ENCODE measurements at places on chromosomes 2 and 18.
A peak's percentile ranks its signal among the peaks of the same experiment; 100 is the strongest.

DNA sequence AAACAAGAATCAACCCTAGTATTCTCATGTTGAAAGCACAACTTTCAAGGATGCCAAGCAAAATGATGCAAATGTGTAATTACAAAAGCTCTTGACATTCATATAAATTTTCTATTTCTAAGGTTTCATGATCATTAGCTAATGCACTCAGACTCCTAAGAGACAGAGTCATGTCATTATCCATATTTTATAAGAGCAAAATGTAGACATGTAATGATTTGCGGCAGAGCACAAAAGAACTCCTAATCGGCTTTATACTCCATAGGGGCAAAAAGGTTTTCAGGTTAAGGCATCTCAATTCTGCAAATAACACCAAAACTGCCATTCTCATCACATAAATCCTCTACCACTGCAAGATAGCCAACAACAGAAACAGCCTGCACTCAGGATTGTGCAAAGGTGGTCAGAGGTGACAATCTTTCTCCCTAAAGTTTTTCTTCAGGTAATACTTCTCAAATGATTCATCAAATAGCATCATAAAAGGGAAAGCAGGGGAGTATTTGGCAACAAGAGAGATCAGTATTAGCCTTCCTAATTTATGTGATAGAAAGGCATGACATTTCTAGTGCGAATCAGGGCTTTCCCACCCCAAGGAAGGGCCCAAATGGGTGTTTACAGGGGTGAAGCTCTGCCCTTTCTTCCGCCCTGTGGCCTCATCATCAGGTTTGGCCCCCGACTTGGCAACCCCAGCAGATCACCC lies 64.7 kb downstream of the STK39 start:
- DNase-seq = no peak

DNA sequence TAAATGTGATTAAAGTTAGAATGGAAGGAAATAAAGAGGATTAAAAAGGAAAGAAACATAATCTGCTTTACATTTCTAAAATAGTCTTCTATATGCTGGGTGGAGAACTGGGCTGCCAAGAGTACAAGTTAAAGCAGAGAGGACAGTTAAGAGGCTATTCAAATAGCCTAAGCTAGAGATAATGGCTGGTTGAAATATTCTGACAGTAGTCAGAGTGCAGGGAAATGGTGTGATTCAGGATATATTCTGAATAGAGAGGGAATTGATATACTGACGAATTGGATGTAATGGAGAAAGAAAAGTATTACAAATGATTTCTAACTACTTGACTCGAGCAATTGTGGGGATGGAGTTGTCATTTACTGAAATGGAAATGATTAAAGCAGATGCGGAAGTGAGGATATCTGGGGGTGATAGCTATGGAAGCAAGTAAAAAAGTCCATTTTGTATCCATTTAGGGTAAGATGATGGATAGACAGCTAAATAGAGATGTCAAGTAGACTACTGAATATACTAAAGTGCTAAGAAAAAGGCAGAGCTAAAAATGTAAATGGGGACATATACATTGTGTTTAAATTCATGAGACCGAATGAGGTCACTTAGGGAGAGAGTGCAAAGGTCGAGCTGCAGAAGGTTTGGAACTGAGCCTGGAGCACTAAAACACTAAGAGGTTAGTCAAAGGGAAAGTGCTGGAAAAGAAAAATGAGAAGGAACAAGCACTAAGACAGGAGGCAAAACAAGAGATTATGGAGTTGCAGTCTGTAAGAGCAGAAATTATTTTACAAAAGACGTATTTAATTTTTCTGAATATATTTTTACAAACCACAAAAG lies 696.8 kb downstream of the LRRTM4 start:
- no peak for DNase-seq

GRCh38 chr2:207706936-207707860 lies 4.2 kb upstream of the CCNYL1 start:
- DNase-seq = no peak

GRCh38 chr2:204748286-204748685 lies 203.0 kb downstream of the PARD3B start:
- no peak for DNase-seq

DNA sequence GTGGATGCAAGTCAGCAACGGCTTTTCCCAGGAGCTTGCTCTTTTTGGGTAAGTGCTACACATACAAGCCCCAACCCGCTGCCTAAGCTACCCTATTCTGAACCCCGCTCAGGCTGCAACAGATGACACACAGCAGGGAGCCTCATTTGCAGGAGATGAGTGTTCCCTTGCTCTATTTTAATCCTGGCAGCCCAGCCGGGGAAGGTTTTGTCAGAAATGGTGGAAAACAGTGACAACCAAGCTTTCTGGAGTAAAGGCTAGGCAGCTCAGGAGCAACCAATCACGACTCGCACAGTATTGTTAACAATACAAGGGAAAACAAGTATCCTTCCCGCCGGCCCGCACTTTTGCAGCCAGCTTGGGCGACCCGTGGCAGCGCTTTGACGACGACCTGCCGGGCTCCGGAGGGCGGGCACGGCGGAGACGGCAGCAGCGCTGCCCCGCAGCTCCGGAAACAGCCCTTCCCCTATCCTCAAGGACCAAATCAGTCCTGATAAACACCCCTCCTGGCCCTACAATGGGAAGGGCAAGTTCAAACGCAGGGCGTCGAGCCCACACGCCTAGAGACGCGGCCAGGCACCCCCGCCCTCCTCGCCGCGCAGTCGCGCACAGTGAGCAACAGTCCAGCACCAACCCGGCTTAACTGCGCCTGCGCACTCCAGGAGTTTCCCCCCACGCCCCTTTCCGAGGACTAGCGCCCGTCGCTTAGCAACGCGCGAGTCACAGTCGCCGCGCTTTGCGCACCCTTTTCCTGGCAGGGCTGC lies 74.3 kb upstream of the TSPYL6 start:
- peak; percentile 89 for DNase-seq

GRCh38 chr2:85222792-85223191 lies 89.6 kb downstream of the TCF7L1 start:
- no peak for DNase-seq

GRCh38 chr2:202883987-202884675 lies 12.6 kb upstream of the ICA1L start:
- no peak for DNase-seq

DNA sequence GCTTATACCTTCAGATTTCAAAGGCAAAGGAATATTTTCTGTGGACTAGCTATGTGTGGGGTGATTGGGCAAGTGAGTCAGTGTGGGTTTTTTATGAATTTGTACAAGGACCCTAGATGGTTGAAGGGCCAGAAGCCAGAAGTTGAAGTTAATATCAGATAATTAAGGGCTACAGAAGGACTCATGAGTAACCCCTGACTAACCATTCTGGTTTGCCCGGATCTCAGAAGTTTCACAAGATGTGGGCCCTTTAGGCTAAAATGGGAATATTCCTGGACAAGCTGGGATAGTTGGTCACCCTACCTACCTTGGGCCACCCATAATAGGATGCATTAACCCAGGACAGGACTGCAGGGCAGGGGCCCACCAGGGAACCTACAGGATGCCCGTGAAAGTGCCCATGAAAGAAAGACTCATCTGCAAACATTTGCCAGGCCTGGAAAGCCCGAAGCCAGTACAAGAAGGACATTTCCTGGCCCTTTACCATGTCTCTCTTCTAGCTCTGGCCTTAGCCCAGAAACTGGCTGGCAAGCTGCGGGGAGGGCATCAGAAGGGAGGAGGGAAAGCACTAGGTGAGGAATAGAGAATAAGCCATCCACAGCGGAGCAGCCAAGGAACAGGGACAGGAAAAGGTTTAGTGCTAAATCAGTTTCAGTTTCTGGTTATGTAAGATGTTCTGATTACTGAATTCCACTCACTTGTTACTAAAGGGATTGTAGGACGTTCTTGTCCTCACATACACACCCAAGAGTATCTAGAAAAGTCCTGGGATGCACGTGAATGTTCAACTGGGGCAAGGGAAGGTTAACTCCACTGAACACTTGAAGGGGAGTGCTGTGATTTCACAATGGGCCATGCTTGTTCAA lies 33.6 kb downstream of the GCG start:
- DNase-seq = no peak

DNA sequence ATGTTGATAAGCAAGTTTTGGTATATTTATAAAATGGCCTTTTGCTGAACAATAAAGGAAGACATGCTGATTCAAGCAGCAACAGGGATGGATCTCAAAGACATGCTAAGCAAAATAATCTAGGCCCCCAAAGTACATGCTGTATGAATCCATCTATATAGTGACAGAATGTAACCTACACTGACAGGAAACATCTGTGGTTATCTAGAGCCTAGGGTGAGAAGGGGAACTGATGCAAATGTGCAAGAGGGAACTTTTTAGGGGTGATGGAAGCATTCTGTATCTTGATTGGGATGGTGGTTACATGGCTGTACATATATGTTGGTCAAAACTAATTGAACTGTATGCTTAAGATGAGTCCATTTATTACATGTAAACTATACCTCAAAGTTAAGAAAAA lies 24.2 kb downstream of the CNRIP1 start:
- no peak for DNase-seq

GRCh38 chr2:102252236-102252635 lies 59.1 kb upstream of the IL1RL1 start:
- no peak for DNase-seq

DNA sequence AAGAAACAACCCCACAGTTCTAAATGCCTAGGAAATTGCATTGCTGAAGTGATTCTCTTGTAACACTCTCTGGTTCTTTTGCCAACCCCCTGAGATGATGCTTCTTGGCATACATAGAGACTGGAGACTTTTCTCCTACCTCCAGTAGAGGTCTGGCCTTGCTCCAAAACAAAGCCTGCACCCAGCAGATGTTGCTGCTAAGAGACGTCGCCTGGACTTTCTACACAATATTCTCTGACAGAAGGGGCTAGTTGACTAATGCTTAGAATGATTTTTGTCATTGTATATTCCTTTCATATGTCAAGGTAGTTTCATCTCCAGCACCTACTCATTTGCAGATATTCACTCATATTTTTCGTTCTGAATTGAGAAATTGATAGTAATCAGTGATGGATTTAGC lies 24.6 kb downstream of the SOWAHC start:
- no peak for DNase-seq

DNA sequence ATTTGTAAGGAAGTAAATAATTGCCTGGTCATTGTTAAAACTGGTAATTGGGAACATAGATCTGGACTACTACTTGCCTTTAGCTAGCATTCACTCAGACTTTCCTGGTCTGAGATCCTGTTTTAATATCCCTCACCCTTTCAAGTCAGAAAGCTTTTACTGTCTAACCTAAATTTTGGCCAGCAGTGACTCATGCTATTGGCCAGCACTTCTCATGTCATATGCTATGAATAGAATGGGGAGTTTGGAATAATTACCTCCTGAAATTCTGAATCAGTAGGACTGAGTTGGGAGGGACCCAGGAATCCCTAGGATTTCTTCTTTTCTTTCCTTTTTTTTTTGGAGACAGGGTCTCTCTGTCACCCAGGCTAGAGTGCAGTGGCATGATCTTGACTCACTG lies 19.3 kb downstream of the STK36 start:
- no peak for DNase-seq

DNA sequence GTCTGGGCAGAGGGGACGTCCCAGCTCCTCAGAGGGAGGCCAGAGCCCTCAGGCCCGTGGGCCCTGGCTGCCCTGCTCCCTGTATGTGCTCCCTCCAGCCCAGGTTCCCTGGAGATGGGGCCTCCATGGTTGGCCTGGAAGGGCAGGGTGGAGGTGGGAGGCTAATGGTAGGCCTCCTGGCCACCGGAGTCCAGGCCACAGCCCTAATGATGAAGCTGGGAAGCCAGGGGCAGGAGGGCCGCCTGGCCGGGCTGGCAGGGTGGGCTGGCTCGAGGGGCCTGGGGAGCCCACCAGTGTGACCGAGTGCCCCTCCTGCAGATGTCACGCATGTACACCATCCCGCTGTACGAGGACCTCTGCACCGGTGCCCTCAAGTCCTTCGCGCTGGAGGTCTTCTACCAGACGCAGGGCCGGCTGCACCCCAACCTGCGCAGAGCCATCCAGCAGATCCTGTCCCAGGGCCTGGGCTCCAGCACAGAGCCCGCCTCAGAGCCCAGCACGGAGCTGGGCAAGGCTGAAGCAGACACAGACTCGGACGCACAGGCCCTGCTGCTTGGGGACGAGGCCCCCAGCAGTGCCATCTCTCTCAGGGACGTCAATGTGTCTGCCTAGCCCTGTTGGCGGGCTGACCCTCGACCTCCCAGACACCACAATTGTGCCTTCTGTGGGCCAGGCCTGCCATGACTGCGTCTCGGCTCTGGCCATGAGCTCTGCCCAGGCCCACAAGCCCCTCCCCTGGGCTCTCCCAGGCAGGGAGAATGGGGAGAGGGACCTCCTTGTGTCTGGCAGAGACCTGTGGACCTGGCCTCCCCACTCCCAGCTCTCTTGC lies 9.0 kb upstream of the CAPN10 start:
- no peak for DNase-seq

DNA sequence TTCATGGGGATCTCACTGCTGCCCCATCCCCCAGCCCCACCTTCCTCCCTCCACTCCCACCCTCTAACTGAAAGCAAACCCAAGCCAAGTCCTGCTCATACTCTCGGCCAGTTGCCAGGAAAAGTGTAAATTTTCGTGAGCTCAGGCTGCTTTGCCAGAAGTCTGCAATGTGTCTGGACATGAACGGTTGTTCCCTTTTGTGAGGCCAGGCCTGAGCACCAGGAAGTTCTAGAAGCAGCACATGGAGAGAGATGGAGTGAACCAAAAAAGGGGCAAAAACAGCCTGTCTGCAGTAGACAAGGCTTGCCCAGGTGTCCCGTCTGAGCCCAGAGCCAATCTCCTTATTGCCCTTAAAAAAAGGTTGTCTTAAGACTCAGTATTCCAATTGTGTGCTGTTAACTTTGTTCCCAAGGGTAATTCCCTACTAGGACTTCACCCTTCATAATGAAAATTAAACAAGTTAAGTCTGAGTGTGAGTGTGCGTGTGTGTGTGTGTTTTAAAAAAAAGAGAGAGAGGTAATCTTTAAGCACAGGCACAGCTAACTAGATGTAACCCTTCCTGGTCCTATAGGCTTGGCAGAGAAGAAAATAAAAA lies 247.1 kb downstream of the BCL11A start:
- DNase-seq = no peak

GRCh38 chr2:116733699-116734098 lies 1080.8 kb upstream of the DDX18 start:
- no peak for DNase-seq

DNA sequence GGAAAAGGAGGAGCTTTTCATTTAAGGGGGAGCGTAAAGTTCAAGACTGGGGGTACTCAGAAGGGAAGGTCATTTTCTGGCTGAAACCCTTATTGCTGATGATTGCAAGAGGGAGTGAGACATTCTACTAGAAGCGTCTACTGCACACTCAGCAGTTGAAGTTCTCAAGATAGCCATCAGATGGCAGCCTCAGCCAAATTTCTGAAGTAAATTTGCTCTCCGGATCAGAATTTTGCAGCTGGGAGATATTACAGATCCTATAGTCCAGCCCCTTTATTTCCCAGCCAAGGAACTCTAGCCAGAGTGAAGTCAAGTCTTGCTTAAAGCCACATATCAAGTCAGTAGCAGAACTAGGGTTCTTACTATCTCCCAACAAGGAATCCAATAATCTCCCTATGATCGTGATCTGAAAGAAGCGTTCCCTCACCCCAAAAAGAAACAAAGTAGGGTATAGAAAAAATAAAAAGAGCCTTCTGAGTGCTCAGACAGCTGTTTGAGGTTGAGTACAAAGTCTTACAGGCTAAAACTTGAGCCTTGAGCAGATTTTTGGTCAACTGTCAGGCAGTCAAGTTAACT lies 24.0 kb downstream of the RAX start:
- DNase-seq = peak; percentile 3

Measured in nucleus accumbens (tissue), 56 donors.